Left lung (tissue), 14 donors: ENCODE measurements at places on chromosomes 7 and 10. TPM values are rescaled to one million over a fixed set of nuclear protein-coding genes. Genes with fewer than 3 reads are reported as not detected.
A peak's percentile ranks its signal among the peaks of the same experiment; 100 is the strongest.

DNA sequence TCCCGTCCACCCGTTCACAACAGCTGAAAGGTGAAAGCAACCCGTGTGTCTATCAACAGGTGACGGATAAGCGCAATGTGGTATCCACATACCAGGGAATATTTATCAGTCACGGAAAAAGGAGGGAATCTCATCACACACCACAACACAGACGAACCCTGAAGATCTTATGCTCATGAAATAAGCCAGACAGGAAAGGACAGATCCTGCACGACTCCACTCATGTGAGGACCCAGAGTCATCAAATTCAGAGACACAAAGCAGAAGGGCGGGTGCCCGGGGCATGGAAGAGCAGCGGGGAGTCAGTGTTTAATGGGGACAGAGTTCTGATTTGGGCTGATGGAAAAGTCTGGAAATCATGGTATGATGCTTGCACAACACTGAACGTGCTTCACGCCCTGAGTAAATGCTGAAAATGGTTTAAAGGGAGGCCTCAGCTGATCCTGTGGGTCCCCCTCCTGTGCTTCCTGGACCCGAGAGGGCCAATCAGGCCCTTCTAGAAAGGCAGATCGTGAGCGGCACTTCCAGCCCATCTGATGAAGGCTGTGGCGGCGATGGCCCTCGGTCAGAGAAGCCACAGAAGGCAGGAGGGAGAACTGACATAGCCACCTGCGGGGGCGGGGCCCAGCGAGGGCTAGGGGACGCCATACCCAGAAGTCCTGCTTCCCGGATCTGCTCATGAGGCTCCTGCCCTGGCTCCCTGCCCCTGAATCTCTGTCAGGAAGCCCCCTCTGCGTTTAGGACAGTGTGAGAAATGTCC is 19.1 kb downstream of the WDR86 start:
- no peak for DNase-seq
- H3K4me3 ChIP-seq, result no peak overlapping the region
- no peak overlapping the region for H3K27ac ChIP-seq
- H3K27me3 ChIP-seq, result no peaks in the 10 kb centered on the region
- no peaks in the 10 kb centered on the region for H3K36me3 ChIP-seq

The UNC5B gene
- 14.4 TPM for total RNA-seq

The MCU gene
- 48.8 TPM for total RNA-seq

The OR9A2 gene
- total RNA-seq, result not detected

DNA sequence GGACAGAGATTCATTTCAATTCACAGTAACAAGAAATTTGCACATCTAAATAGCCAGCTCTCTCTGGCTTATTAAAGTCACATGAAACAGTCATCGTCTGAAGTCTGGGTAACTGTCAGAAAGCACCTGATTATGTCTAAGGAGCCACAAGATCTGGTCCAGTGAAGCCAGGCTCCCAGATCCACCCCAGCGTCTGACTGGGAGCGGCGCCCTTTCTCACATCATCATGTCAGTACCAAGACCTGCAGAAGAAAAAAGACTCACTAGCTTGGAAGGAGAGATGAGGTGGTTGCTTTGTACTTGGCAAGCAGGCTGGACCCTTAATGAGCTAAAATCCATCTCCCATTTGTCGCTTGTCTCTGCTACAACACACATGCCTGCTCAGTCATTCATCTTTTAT is 58.4 kb downstream of the VOPP1 start:
- H3K4me1 ChIP-seq, result no peaks in the 10 kb centered on the region
- H3K36me3 ChIP-seq, result peaks cover 50% of the 10 kb centered on the region
- no peak for DNase-seq
- no peak overlapping the region for H3K4me3 ChIP-seq
- no peak overlapping the region for H3K27ac ChIP-seq

DNA sequence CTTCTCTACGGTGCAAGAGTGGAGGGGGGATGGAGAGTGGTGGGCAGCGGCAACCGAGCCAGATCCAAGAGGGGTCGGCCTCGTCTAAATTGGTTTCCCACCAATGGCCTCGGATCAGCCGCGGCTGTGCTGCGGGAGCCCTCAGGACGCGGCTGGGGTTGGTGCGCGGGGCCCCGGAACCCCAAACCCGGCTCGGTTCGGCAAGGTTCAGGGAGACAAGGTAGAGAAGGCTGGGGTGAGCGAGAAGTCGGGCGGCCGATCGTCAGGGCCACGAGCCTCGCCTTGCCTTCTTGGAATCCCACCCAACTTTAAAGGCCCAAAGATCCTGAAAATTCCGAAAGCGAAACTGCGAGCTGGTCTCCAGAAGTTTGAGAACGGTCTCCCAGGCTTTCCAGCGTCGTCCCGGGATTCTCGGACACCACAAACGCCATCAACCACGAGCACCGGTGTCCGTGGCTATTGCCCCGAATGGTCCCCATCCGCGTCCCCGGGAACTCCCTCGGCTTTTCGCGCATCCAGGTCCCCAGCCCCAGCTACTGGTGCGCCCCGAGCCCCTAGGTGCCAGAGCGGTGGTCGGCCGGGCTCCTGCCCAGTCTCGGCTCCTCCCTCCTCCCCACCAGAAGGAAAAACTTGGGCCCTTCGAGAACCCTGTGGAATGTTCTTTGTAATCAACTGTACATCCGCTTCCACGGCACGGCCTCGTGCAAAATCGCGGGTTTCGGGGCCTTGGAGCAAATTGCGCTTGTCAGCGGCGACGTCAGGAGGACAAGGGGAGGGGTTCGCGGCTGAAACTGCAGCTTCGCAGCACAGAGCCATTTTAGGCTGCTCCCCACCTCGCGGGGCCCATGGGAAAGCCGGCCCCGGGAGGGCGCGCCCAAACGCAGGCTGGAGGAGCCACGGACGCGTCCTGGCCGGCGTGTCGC is 3.2 kb downstream of the SFMBT2 start:
- DNase-seq, result peak; percentile 58
- H3K27me3 ChIP-seq, result peaks cover 13% of the 10 kb centered on the region
- no peaks in the 10 kb centered on the region for H3K36me3 ChIP-seq
- H3K4me1 ChIP-seq, result peaks cover 11% of the 10 kb centered on the region
- H3K4me3 ChIP-seq, result peak overlapping the region; percentile 64

DNA sequence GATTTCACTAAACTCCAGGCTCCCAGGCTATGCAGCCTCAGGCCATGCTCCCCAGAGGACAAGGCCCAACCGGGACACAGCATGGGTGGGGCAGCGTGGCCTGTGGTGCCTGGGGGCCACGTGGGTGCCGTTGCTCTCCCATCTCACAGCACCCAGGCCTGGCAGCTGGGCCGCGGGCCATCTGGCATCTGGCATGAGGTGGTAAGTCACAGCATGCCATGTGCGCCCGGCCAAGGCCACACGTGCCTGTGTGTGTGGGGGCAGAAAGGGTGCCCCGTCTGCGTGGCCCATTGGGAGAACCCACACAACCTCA is 204.1 kb downstream of the EBF3 start:
- H3K27me3 ChIP-seq, result no peaks in the 10 kb centered on the region
- H3K27ac ChIP-seq, result no peak overlapping the region
- peaks cover 7% of the 10 kb centered on the region for H3K4me1 ChIP-seq
- DNase-seq, result peak; percentile 14
- H3K36me3 ChIP-seq, result no peaks in the 10 kb centered on the region
- no peak overlapping the region for H3K4me3 ChIP-seq

GRCh38 chr7:99791021-99791420 is 7.0 kb upstream of the CYP3A4 start:
- no peak for DNase-seq
- no peaks in the 10 kb centered on the region for H3K4me1 ChIP-seq
- no peak overlapping the region for H3K4me3 ChIP-seq
- no peak overlapping the region for H3K27ac ChIP-seq
- no peaks in the 10 kb centered on the region for H3K27me3 ChIP-seq
